Melanocyte of skin (primary cell): ENCODE measurements at places on chromosomes 3 and 15. TPM values are rescaled to one million over a fixed set of nuclear protein-coding genes. Genes with fewer than 3 reads are reported as not detected.

The DPPA4 gene
- not detected in 2 replicates for total RNA-seq

The CLDN18 gene
- total RNA-seq = not detected in 2 replicates

The XXYLT1 gene
- total RNA-seq = 18.0 and 27.5 TPM in 2 replicates

The SLC38A3 gene
- total RNA-seq = not detected in 2 replicates

The RAB6B gene
- total RNA-seq = 1.4 and 2.5 TPM in 2 replicates
